ENCODE measurements at places on chromosomes 1 and 21.

- no peak for DNase-seq
Measured at GRCh38 chr21:38570596-38570995, 72.3 kb upstream of the ERG start.

DNA sequence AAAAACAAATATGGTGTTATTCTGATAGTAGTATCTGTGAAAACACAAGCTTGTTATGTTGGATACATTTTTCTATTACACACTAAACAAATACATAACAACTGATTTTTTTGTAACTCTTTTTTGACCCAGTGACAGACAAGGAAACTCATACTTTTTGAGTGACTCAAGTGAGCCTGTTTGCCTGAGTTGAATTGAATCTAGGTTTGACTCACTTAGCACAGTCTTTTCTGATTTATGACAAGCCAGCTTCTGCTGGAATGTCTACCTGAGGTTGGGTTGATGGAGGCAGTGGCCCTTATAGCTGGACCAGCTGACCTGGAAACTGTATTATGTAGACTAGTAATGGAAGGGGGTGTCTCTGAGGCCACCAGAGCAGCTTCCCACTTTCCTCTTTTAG lies 4.2 kb upstream of the CLCA4 start:
- DNase-seq, result no peak

DNA sequence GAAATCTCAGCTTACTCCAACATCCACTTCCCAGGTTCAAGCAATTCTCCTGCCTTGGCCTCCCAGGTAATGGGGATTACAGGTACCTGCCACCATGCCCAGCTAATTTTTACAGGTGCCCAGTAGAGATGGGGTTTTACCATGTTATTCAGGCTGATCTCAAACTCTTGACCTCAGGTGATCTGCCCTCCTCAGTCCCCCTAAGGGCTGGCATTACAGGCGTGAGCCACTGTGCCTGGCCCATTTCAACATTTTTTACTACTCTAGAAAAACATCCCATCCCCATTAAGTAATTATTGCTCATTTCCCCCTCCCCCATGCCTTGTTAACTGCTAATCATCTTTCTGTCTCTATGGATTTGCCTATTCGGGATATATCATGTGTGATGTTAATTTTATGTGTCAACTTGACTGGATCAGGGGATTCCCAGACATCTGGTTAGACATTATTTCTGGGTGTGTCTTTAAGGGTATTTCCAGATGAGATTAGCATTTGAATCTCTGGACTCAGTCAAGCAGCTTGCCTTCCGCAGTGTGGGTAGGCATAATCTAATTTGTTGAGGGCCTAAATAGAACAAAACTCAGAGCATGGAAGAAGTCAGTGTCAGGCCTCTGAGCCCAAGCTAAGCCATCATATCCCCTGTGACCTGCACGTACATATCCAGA lies 33.0 kb upstream of the ZBTB8B start:
- no peak for DNase-seq

DNA sequence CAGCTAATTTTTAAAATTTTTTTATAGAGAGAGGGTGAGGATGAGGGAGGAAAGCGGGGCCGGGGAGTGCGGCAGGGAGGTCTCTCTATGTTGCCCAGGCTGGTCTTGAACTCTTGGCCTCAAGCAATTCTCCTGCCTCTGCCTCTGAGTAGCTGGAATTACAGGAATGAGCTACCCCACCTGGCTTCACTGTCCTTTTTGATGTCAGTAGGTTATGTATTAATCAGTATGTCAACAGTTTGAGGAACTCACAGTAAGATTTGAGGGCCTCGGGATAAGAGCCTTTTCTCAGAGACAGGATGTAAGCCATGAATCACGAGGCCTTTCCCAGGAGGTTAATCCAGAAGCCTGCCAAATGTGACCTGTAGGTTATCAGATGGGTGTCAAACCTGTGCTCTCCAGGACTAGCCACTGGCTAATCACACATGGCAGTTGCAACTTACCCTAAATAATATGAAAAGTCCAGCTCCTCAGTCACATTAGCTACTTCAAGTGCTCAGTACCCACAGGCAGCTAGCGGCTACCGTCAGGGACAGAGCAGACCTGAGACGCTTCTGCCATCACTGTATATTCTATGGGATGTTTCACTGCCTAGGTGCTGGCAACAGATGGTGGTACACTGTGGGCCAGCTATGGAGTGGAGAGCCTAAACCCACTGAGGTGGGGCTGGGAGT lies 33.1 kb downstream of the TRIM67 start:
- DNase-seq, result no peak

Measured in stimulated activated CD4-positive, alpha-beta T cell treated with anti-CD3 and anti-CD28 coated beads, Interleukin-1b, Interleukin-23, amount 100 ng/mL, for 1 hour (primary cell).